ENCODE measurements at places on chromosomes 5 and 9.

- no peak for DNase-seq
These were observed 44.0 kb downstream of the PTCD2 start for GRCh38 chr5:72364171-72364570.

DNA sequence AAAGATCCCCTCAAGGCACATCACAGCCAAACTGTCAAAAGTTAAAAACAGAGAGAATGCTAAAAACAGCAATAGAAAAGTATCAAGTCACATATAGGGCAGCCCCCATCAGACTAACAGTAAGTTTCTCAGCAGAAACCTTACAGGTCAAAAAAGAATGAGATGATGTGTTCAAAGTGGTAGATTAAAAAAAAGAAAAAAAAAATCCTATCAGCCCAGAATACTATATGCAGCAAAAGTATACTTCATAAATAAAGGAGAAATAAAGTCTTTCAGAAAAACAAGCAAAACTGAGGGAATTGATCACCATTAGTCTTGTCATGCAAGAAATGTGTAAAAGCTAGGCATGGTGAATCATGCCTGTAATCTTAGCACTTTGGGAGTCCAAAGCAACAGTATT is 99.9 kb upstream of the RAD23B start:
- no peak for DNase-seq

DNA sequence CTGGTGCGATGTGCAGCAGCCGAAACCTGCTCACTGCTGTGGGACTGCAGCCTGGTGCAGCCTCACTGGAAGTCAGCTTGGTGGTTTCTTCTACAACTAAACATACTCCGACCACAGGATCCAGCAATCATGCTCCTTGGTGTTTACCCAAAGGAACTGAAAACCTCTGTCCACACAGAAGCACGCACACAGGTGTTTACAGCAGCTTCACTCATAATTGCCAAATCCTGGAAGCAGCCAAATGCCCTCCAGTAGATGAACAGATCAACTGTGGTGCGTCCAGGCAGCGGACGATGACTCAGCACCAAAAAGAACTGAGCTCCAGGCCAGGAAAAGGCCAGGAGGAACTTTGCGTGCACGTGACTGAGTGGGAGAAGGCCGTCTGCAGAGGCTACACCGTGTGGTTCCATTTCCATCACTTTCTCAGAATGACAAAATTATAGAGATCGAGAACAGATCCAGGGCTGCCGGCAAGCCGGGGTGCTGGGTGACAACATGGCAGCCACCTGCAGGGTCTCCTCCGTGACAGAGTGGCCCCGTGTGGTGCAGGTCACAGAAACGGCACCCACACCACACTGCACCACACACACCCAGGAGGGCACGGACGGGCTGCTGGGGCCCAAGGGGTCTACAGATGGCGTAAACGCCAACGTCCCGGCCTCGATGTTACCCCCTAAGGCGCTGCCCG is 23.1 kb upstream of the NSMF start:
- DNase-seq = no peak

DNA sequence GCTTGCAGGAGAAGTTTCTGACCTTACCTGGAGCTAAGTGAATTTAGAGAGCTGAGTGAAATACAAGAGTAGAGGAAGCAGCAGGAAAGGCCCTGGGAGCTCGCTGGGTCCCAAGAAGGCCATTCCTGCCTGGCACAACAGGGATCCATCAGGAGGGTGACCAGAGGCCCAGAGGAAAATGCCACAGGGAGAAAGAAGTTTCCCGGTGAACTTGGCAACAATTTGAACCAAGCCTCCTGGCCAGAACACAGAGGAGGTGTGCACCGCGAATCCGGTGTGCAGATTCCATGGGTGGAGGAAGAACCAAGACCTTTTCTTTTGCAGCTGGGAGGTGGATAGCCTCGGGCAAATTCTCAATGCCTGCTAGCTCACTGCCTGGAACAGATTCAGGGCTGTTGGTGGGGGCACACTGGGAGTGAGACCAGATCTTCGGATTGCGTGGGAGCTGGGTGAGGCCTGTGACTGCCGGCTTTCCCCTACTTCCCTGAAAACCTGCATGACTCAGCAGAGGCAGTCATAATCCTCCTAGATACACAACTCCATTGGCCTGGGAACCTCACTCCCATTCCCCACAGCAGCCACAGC is 1850.9 kb upstream of the NUDT12 start:
- DNase-seq = no peak

DNA sequence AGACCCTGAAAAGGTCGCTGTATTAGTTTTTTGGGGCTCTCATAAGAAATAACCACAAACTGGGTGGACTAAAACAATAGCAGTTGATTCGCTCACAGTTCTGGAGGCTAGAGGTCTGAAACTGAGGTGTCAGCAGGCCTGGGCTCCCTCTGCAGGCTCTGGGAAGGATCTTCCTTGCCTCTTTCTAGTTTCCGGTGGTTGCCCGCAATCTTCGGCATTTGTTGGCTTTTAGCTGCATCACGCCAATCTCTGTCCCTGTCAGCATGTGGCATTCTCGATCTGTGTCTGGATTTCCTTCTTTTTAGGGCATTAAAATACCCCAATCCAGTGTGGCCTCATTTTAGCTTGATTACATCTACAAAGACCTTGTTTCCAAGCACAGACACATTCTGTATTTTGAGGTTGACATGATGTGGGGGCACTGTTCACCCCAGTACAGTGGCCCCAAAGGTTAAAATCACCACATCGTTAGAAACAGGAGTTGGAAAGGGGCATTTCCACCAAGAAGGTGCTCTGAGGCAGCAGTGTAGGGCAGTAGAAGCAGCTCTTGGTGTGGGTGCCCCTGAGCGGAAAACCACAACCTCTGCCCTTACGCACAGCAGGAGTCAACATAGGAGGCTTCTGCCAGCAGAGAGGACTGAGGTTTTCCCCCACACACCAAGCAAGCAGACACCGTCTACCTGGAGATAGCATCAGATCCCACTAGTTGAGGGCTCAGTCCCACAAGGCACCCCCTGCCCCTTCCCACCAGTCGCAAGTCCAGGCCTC is 13.5 kb downstream of the ZNF79 start:
- DNase-seq = peak; percentile 31

- DNase-seq = no peak
These were observed 6.8 kb upstream of the FXN start for GRCh38 chr9:69028754-69029153.

DNA sequence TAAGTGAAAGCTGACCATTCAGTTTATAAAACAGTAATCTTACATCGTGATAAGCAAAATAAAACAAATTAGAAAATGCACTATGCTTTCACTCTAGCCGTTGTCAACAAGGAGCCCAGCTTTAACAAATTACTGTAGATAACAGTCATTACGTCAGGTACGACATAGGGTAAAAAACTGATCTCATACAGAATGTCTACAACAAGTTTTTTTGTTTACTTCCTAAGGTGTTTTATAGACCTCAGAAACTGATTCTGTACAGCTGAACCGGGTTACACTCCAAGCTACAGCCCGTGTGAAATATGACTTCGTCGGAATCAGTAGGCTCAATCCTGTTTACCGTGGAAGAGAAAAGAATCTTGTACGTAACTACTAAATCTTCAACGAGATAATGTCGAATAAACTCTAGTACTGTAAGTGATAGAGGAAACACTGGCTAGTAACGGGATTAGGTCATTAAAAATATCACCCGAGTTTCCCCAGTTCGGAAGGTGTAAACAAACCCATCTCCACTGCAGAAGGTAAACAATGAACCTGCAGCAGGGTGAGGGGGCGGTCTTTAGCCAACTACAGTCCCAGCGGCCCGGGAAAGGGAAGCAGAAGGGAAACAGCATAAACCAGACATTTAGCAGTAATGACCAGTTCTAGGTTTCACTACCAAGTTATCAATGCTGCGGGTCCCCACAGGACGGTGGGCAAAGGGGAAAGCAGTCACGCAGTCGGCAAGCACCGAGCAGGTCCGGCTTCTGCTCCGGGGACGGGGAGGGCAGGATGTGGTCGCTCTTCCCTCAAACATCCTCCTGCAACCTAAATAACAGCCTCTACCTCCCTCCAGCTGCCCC is 1.1 kb downstream of the RICTOR start:
- peak; percentile 79 for DNase-seq

DNA sequence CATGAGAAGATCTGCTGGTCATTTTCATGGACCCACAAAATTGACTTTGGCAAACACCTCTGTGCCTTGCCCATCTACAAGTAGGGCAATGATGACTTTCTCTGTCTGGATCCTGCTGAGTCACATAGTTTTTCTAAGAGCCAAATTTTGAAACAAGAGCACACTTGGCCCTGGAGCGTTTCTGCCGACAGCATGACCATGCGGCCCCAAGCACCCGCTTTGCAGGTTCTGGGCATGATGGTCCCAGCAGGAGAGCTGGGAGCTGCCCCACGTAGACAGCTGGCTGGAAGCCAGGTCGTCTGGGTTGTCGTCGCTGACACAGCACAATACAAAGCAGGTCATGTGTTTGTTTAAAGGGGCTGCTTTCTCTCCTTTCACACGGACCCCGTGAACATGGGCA is 159.8 kb downstream of the SYK start:
- no peak for DNase-seq

- no peak for DNase-seq
These were observed 183.9 kb downstream of the LRRC70 start for GRCh38 chr5:62762503-62762902.

DNA sequence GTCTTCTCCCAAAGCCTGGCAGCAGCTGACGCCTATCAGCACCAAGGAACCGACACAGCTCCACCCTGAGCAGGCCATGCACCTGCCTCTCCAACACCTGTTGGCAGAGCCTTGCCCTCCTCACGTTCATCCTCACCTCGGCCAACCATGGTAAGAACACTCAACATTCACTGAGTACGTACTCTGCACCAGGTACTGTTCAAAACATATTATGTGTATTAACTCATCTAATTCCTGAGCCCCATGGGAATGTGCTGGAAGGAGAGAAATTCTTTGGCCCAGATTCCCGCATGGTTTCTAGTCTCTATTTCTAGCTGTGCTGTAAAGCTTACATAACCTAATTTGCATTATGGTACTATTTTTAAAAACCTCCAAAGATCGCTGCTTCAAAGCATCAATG is 86.1 kb downstream of the GPR21 start:
- no peak for DNase-seq

DNA sequence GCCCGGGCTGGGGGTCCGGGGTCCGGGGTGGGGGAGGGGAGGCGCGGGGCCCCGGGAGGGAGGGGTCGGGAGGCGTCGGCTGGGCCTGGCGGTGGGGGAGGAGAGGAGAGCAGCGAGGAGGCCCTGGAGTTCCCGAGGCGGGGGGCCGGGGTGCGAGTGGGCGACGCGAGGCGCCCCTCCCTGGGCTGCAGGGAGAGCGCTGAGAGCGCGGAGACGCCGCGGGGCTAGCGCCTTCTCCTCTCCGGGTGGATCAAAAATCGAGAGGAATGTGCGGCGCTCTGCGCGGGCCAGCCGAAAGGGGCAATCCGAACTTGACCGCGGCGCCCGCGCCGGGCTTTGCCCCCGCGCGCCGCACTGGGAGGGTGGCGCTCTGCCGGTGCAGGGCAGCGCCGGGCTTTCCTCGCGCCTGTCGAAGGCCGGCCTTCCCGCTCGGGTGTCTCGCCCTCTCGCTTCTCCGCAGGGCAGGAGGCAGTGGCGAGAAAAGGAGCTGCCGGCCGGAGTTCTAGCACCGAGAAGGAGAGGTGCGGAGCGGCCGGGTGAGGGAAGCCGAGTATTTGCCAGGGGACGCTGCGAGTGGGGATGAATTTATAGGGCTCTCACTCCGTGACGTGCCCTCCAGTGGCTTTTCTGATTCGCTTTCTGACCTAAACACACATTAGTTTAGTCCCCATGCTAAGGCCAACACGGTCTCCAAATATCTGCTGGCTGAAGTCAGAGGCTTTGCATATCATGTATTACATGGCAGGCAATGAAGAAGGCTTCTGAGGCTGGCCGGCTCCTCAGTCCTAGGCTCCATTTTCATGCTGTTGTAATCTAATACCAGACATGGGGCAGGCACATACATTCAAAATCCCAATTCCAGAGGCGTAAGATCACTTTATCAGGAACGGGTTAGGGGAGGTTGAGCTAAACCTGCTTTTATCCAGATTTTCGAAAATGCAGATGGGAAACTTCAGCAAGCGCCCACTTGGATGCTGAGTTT is 503 bp upstream of the GDNF start:
- peak; percentile 63 for DNase-seq

DNA sequence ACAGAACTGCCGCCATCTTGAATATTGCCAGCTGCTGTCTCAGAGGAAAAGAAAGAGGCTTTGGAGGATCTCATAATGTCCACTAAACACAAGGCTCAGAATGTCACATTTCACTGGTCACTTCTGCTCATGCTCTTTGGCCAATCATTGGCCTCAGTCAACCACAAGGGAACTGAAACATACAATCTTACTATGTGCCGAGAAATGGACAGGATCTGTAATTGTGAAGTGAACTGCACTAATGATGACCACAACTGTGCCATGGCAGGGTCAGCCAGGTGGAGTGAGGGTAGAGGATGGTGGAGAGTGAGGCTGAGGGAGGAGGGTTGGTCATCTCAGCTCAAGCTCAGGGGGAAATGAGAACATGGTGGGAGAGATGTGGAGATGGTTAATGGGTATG is 32.8 kb downstream of the GDNF start:
- DNase-seq = no peak

GRCh38 chr5:133934822-133935666 is 33.4 kb downstream of the C5orf15 start:
- DNase-seq = no peak

Measured in mesendoderm (in vitro differentiated cells).